ENCODE measurements at places on chromosomes 1 and 21.

DNA sequence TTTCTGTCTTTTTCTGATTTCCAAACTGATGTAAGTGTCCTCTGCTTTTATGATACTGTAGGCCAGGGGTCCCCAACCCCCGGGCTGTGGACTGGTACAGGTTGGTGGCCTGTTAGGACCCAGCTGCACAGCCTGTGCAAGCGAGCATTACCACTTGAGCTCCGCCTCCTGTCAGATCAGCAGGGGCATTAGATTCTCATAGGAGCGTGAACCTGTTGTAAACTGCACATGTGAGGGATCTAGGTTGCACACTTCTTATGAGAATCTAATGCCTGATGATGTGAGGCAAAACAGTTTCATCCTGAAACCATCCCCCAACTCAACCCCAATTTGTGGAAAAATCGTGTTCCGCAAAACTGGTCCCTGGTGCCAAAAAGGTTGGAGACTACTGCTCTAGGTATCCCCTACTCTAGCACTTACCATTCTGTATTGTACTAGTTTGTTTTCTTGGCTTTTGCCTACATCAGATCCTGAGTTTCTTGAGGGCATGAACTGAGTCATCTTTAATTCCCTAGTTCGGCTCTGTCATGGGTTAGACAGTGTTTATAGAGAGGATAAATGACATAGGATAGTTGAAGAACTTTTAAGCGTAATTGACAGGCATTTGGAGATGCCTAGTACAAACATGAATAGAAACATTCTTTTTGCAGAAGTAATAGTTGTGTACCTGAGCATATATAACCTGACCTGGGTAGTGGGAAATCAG lies 4.1 kb downstream of the ABCD3 start:
- DNase-seq = no peak

DNA sequence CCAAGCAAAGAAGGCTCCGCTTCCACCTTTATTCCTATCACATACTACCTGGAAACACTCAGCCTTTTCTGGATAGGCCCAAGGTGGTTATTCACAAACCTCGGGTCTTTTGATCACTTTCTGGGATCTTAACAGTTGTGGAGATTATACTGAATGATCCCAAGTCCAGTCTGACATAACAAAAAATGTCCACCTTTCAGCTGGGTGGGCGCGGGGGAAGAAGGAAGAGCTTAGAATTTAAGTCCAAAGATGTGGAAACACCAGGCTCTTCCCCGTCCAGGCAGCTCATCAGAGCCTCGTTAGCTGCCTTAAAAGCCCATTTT lies 338 bp upstream of the C1orf53 start:
- DNase-seq = no peak

DNA sequence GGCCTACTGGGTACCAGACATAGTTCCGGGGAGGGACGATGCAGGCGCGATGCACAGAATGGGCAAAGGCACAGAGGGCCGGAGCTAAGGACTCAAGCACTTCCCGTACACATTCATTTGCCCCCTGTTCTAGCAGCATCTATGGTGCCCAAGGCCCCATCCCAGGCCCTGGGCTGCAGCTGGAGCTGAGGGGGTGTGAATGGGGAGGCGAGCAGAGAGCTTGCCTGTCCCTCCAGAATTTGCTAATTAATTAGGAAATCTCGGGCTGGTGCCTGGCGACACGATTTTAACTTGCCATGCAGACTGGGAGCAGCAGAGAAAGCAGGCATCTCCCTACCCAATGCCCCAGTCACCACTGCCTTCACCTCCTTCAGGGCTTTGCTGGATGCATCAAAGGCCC lies 35.9 kb downstream of the EPHA2 start:
- DNase-seq = no peak

DNA sequence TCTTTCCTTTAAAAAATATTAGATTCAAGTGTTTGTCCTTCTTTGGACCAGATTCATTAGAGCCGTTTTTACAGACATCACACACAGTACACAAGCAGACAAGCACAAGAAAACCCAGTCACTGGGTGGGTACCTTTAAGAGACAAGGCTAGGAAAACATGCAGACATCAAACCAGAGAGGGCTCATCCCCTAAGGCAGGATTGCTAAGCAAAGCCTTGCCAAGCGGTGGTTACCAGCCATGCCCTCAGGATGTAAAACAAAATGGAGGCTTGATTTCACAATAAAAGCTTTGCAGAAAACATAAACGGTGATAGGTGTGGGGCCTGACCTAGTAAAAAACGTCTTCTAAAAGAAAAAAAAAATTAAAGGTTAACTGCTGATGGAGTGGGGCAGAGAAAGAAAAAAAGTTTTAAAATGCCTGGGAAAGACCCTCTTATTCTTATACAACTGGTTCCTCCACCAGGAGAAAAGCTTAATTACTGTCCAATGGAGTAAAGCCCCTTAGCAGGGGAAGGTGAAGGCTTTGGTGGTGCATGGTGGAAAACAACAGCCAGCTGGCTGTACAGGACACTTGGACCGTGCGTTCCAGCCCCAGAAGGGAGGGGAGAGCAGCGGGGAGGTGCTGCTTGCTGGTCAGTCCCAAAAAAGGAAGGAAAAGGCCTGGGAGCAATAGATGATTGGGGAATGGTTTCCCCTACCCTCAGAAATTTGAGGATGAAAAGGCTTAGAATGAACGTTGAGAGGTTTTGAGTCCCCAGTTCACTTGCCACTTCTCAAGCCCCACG lies 30.4 kb upstream of the FMO1 start:
- no peak for DNase-seq

DNA sequence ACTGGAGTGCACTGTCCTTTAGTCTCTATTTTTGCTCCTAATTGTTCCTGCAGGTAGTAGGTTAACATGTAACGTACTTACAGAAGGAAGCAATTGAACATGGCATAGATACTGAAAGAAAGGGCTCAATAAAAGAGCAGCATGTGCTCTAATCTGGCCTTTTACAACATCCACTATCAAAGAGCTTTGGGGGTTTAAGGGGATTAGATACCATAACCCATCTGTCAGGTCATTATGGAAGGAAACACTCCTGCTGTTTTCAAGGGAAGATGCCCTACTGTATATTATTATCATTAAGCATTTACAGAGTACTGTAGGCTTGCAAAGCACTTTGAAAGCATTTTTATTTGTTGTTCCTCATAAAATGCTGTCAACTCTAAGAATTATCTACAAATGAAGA lies 152.8 kb downstream of the TTLL7 start:
- DNase-seq = no peak

DNA sequence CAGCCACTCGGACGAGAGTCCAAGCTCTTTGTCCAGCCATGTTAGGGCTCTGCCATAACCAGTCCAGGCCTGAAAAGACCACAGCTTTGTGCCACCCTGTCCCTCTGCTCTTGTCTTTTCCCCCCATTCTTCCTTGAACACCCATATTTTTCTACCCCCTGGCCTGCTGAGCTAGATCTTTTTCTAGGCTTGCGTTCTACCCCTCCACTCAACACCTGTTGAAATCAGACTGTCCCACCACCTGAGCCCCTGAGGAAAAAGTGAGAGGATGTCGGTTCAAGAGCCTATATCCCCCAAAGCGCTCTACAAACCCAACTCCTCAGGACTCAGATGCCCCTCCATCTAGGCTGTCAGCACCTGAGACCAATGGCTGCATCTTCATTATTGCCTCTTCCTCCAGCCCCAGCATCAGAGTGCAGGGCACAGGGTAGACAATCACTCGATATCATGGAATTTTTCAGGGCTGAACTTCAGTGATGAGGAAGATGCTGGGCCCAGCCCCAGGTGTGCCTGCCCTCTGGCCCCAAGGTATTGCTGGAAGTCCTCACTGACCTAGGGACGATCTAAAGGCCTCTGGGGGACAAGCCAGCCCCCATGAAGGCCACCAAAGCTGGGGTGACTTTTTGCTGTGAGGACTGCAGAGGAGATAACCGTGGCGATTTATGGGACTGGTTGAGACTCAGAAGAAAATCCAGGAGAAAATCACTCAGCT lies 75.3 kb downstream of the CD247 start:
- no peak for DNase-seq

- DNase-seq = no peak
These were observed 51.4 kb upstream of the ACTRT2 start for GRCh38 chr1:2969845-2970291.

GRCh38 chr1:226967665-226968064 lies 27.6 kb downstream of the COQ8A start:
- DNase-seq = no peak

DNA sequence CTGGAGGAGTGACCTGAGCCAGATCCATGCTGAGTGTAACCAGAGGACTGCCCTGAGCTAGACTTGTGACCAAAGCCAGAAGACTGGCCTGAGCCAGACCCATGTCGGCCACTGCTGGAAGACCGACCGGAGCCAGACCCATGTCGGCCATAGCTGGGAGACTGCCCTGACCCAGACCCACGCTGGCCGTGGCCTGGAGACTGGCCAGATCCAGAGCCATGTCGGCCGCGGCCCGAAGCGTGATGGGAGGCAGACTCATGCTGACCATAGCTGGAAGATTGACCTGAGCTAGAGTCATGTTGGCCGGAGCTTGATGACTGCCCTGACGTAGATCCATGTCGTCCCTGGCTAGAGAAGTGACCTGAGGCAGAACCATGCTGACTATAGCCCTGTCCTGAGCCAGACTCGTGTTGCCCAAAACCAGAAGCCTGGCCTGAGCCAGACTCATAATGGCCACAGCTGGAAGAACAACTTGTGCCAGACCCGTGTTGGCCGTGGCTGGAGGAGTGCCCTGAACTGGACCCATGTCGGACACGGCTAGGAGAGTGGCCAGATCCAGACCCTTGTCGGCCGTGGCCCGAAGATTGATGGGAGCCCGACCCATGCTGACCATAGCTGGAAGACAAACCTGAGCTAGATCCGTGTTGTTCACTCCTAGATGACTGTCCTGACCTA lies 5.1 kb downstream of the HRNR start:
- no peak for DNase-seq

DNA sequence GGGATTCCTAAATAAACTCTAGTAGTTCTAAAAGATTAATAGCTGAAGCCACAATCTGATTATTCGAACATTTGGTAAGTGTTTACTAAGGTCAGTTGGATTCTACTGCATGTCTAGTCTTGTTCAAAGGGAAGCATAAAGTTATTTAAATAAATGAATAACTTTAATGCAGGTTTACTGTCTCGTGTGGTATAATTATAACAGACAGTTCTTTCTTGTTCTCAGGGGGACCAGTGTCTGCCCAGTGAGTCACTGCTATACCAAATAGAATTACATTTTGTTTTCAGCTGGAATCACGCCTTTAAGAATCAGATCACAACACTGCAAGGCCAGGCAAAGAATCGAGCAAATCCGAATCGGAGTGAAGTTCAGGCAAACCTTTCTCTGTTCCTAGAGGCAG lies 45.1 kb downstream of the SMG7 start:
- DNase-seq = no peak

- no peak for DNase-seq
These were observed 17.1 kb downstream of the COL6A2 start for GRCh38 chr21:46114963-46115362.

GRCh38 chr1:196078691-196079090 lies 529.5 kb downstream of the KCNT2 start:
- DNase-seq = no peak

DNA sequence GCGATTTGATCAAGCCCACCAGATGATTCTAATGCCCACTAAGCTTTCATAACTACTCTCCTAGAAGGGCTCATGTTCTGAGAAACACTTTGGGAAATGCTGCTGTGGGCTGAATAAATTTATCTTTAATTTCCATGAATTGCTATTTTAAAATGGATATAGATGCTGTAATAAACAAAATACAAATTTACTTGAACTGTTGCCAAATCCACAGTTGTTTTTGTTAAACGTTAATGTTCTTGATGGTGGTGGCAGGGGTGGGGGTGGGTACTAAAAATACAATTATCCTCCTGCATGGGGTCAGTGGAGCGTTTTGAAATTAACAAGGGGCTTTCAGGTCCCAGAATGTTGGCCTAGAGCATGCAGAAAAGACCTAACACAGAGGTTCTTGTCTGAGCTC lies 244.7 kb upstream of the POU3F1 start:
- DNase-seq = no peak

- no peak for DNase-seq
These were observed 463.3 kb upstream of the BRINP3 start for GRCh38 chr1:190940951-190941350.

DNA sequence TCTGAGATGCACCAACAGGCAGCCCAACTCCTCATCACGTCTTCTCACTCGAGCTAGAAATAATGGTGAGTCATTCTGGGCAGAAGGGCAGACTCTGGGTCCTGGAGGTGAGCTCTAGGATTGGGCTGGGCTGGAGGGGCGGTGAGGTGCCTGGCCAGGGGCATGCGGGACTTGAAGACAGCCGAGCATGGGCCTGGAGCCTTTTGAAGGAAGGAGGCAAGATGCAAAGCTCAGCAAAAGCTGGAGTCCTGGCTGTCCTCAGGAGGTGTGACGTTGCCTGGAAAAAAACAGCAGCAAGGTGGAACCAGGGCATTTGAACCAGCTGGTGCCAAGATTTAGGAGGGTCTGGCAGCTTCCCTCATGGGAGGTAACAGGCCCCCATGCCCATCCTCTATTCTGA lies 712 bp downstream of the KCNA2 start:
- no peak for DNase-seq

GRCh38 chr1:205243350-205244191 lies 15.8 kb downstream of the TMCC2 start:
- DNase-seq = no peak

- no peak for DNase-seq
These were observed 380.1 kb downstream of the NUF2 start for GRCh38 chr1:163701783-163702374.

DNA sequence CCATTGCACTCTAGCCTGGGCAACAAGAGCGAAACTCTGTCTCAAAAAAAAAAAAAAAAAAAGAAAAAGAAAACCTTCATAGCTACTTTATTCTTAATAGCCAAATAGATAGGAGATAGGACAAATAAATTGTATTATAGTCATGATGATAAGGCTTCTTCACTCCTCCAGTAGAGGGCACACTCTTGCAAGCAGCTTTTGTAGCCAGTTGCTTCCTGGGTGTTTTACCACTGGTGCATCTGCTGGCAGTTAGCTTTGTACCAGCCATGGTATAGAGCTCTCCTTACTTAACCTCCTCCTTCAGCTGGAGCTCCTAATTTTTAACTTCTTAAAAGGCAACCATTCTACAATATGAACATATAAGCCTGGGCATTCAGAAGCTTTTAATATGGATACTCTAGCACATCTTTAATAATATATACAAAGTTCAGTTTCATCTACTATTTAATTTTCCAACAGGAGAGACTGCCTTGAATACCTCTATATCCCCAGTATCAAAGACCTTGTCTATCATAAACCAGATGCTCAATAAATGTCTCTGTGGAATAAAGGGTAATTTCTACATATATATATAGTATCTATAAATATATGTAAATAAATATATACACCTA lies 35.8 kb downstream of the EVI5 start:
- DNase-seq = peak; percentile 75

DNA sequence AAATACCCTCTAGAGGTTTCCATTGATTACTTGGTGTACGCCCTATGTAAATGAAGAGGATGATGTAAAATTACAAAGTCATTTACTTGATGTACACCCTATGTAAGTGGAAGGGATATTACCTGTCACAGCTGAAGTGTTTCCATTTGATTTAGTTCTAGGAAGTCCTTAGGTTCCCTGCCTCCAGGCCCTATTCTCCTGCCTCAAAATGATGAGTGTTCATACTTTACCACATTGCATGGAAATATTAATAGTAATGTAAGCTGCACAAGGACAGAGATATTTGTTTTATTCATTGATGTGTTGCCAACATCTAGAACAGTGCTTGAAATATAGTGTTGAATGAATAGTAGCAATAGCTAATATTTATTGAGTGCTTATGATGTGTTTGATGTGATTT lies 9.5 kb upstream of the AK4 start:
- DNase-seq = no peak
